Stimulated activated CD4-positive, alpha-beta T cell treated with anti-CD3 and anti-CD28 coated beads, Interleukin-15, amount 100 ng/mL, for 1 hour (primary cell): ENCODE measurements at places on chromosomes 6 and 20.

DNA sequence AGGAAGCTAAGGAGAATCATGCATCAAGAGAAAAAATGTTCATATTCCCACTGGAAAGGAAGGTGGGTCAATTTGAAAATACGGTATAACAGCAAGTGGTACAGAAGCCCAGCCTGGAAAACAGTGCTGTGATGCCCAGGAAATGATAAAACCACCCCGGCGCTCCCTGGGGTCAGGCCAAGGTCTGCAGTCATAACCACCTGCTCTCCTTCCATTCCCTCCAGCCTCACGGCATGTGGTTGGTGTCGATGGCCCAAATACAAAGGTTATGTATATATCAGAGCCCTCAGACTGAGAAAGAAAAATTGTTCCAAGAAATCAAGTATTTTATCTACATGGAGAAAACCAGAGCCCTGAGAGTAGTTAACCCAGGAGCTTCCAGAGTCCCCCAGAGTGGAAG is 208.1 kb upstream of the CDYL start:
- no peak for DNase-seq

DNA sequence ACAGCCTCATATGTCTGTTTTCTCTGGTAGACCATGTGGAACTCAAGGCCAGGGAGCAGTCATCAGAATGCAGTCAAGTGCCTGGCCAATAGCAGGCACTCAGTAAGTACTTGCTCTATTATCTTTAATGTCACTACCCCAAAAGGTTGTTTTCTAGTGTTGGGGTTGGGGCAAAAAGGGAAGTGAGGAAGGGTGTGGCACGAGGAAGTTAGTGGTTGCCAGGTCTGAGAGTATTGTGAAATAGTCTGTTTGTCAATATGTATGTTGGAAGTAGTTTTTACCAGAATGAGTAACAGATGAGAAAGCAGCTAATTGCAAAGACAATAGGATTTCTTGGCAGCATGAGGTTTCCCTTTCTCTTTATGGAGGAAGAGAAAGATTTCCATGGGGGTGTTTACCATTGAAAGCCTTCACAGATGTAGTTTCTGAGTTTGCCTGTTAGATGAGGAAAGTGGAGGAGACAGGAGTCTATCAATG is 59.5 kb upstream of the ARMH2 start:
- no peak for DNase-seq

DNA sequence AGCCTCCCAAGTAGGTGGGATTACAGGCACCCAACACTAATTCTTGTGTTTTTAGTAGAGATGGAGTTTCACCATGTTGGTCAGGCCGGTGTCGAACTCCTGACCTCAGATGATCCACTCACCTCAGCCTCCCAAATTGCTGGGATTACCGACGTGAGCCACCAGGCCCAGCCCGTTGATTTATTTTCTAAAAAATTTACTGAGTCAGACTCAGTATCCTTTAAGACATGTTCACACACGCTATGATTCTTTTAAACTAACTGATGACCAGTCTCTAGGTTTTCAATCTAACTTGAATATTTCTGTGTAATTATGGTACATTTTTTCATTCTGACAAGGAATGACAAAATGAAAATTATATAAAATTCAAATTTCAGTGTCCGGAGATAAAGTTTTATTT is 114.5 kb downstream of the MMUT start:
- no peak for DNase-seq

- DNase-seq = no peak
Observed at GRCh38 chr6:12081771-12082170, 69.7 kb downstream of the HIVEP1 start.

GRCh38 chr6:54935739-54936138 is 89.2 kb downstream of the FAM83B start:
- no peak for DNase-seq

GRCh38 chr20:48975955-48976354 is 54.4 kb downstream of the ARFGEF2 start:
- DNase-seq = no peak

GRCh38 chr6:25007269-25007699 is 71.5 kb upstream of the RIPOR2 start:
- DNase-seq = no peak
